ENCODE measurements at places on chromosomes 13 and 19.
A peak's percentile ranks its signal among the peaks of the same experiment; 100 is the strongest.

DNA sequence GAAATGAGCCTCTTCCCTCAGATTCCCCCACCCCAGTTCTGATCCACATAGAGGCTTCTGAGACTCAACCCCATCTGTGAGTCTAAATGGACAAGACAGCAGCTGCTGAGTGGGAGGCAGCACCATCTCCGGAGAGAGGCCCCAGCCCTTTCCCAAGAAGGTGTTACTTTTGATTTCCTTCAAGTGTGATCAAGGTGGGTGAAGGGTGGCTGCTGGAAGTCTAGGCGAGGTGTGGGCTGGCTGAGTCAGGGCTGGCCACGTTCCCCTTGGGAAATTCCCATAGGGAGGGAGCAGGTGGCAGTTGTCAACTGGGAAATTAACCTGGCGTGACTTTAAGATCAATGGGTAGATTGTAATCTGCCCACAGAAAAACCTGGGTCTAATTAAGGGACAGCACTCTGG is 148.0 kb downstream of the FOXO1 start:
- DNase-seq: no peak

DNA sequence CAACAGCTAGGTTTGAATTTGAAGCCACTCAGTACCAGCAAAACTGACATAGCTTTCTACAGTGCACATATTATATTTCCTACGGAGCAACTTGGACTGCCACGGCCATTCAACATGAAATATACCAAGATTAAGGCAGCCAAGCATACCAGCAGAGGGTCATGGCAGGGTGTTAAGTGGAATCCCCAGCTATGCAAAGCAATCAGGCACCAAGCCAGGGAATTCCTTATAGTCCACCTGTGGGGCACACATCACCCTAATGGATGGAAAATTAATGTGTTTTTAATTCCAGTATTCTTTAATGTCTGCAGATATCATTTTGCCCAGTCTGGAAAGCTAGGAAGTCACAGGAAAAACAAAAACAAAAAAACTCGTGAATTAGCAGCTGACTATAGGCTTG is 1190.3 kb downstream of the EFNB2 start:
- DNase-seq: no peak

- no peak for DNase-seq
Measured at GRCh38 chr13:49499889-49500660, 4.3 kb downstream of the PHF11 start.

GRCh38 chr13:87999240-87999700 is 328.1 kb downstream of the SLITRK5 start:
- DNase-seq: no peak

DNA sequence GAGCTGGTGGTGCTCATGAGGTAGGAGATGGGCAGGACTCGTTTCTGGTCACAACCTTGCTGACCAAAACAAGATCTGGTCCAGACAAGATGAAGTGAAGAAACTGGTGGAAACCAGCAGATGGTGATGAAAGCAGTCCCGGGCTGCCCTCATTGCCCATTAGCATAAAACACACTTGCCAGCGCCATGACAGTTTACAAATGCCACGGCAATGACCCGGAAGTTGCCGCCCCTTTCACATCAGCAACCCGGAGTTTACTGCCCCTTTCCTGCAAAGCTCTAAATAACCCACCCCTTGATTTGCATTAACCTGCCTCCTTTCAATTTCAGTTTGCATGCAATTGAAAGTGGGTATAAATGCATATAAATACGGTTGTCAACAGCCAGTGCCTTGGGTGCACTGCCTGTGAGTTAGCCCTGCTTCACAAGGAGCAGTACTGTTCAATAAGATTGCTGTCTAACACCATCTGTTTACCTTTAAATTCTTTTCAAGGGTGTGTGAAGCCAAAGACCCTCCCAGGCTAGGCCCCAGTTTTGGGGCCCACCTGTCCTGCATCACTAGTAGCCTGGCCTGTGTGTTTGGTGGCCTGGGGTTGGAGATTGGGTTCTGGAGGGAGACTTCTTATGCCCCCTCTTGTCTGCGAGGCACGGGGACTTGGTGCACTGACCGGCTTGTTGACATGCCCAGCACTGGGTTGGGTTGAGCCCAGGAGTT is 38.8 kb downstream of the CHST8 start:
- no peak for DNase-seq

DNA sequence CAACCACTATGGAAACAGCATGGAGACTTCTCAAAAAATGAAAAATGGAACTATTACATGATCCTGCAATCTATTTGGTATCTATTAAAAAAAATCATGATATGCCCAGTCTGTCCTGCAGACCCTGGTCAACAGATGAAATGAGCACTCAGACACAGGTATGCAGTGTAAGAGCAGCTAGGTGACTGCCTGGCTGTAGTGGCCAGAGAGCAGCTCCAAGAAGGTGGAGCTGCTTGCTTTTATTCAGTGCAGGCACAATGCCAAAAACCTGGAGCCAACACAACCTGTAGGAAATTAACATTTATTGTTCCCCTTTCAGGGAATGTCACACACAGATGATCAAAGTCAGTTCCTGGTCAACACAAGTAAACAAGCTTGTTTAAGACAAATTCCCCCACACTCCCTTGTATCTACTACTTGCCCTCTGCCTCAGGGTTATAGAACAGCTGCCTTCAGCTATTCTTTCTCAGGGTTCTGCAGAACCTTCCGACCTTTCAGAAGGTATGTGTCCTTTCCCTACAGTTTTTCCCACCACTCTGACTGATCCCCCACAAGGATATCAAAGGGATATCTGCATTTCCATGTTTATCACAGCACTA is 933.7 kb upstream of the SLITRK5 start:
- no peak for DNase-seq

DNA sequence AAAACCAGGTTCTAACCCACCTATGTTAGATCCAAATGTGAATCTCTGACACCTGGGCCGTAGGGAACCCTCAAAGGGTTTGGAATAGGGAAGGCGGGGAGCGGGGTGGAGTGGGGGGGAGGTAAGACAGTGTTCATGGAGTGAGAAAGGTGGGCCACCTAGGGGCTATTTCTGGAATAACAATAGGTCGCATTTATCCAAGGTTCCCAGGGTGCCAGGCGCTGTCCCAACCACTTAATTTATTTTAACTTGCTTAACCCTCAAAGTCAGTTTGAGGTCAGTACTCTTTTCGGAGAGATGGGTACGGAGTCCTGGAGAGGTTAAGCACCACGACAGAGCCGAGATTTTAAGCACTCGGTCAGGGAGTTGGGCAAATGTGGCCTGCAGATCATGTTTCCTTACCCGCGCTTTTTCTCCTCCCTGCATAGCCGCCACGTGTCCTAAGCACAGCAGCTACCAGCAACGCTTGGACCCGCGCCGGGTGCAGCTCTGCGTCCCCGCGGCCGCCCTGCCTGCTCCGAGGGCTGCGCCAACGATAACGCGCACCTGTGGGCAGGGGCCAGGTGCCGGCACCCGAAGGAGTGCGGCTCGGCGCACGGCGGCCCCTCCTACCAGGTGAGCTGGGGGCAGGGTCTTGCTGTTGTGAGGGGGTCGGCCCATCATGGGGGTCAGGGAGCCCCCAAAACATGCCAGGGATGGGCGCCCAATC is 25.0 kb upstream of the FXYD3 start:
- DNase-seq: no peak

GRCh38 chr13:53151336-53152056 is 122.9 kb downstream of the OLFM4 start:
- peak; percentile 57 for DNase-seq

- no peak for DNase-seq
Measured at GRCh38 chr13:100694722-100695508, 20.3 kb upstream of the TMTC4 start.

DNA sequence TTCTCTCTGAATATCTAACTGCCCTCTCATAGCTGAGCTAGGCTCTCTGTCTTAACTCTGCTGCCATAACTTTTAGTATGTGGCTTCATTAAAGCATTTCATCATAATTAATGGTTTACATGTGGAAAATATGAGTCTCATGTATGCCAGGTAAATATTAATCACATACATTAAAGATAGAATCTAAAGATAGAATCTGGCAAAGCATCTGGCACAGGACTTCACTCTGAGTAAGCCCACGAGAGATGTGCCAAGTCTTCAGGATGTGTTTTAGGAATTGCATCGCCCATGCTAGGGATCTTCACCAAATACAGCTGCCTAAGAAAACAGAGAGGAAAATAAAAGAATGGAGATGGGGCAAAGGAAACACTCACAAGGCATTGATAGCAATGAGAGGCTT is 285.8 kb downstream of the DIAPH3 start:
- no peak for DNase-seq

- no peak for DNase-seq
Measured at GRCh38 chr13:46683676-46684260, 113.2 kb downstream of the ESD start.

- DNase-seq: no peak
Measured at GRCh38 chr19:46113726-46114125, 10.8 kb downstream of the IGFL3 start.

DNA sequence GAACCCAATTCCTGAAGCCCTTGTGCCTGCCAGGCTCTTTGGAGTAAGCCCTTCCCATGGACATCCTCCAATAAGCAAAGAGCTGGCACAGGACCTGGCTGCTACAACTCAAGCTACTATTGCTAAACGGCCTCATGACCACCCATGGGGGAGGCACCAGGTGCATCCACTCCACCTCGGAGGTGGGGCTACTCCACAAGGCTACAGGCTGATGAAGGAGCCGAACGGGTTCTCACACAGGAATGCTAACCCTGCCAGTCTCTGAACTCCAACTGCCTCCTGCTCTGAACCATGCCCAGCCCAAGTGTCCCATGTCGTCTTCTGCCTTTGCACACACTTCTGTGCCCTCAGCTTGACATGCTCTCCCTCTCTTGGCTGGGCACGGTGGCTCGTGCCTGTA is 10.0 kb downstream of the SYMPK start:
- no peak for DNase-seq

DNA sequence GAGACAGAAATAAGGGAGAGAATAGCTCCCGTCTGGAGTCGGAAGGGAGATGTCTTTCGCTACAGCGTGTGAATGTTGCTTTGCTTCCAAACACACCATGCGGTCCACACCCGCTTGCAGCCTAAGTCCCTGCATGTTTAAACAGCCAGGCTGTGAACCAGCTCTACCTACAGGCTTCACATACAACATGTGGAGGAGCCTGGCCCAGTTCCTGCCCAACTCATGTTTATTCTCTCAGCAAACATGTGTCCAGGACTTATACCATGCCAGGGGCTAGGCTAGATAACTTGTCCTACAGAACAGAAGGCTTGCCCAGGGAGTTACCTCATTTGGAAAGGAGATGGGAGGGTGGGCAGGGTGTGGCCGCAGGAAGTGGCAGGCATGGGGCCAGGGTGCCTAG is 181.5 kb downstream of the FOXO1 start:
- no peak for DNase-seq

GRCh38 chr13:70523622-70524021 is 415.4 kb upstream of the KLHL1 start:
- DNase-seq: no peak

DNA sequence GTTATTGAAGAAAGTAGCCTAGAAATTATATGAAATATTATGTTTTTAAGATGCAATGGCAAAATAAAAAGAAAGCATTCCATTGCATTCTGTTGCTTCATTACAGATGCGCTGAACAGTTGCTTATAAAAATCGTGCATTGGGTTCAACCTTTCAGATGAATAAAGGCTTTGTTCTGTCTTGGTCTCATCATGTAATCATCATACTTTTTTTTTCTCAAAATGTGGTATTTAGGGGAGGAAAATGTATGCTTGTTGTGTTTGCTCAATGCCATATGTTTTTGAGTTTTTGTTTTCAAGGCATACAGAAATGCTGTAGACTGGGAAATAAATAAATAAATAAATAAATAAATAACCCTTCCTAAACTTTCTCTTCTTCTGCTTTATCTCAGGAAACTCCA is 1.1 kb upstream of the MBNL2 start:
- no peak for DNase-seq

DNA sequence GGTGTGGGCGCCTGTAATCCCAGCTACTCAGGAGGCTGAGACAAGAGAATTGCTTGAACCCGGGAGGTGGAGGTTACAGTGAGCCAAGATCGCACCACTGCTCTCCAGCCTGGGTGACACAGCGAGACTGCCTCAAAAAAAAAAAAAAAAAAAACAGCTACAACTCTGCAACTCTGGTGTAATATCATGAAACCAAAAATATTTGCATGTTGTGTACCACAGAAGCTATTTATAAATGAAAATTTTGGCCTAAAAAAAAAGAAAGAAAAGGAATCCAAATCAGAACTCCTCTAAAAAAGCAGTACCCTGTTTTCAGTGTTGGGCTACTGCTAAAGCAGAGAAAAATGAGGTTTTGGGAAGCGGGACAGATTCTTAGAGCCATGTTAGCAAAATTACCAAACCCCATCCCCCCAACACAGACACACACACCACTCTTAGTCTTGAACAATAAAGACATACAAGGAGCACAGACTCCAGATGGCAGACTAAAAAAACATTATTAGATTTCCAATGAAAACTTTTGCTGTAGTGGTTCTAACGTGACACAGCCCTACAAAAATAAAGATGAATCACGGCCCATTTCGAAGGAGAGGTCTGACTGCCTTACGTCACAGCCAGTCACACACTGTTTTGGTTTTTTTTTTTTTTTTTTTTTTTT is 51.5 kb downstream of the INSR start:
- no peak for DNase-seq

DNA sequence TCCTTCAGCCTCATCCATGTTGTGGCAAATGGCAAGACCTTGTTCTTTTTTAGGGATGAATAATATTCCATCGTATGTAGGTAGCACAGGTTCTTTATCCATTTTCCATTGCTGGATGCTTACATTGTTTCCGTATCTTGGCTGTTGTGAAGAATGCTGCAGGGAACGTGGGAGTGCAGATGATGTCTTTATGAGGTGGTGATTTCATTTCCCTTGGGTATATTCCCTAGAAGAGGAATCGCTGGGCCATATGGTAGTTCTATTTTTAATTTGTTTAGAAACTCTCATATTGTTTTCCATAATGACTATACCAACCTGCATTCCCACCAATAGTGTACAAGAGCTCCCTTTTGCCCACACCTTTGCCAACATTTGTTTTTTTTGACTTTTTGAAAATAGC is 186.3 kb upstream of the TMTC4 start:
- no peak for DNase-seq

GRCh38 chr19:42024622-42025111 is 30.6 kb upstream of the ATP1A3 start:
- DNase-seq: no peak

GRCh38 chr19:30752876-30753275 is 380.7 kb downstream of the ZNF536 start:
- no peak for DNase-seq

- DNase-seq: no peak
Measured at GRCh38 chr13:29999492-30000369, 149.3 kb upstream of the UBL3 start.

GRCh38 chr13:22336460-22336859 is 665.6 kb downstream of the FGF9 start:
- no peak for DNase-seq

- DNase-seq: no peak
Measured at GRCh38 chr19:36807029-36807428, 31.2 kb downstream of the ZNF790 start.

- no peak for DNase-seq
Measured at GRCh38 chr13:42041011-42041683, 7.3 kb upstream of the DGKH start.

GRCh38 chr19:52689843-52690368 is 44.9 kb downstream of the ZNF611 start:
- DNase-seq: no peak

- peak; percentile 29 for DNase-seq
Measured at GRCh38 chr13:114057166-114058050, 75.0 kb downstream of the RASA3 start.

GRCh38 chr19:44050740-44051649 is 841 bp upstream of the ZNF223 start:
- DNase-seq: no peak

All from CMK (cell line).